SIG-M5 (cell line): ENCODE measurements at places on chromosomes 7 and 10.

GRCh38 chr10:3319811-3320226 is 147.2 kb upstream of the PITRM1 start:
- no peak for DNase-seq

DNA sequence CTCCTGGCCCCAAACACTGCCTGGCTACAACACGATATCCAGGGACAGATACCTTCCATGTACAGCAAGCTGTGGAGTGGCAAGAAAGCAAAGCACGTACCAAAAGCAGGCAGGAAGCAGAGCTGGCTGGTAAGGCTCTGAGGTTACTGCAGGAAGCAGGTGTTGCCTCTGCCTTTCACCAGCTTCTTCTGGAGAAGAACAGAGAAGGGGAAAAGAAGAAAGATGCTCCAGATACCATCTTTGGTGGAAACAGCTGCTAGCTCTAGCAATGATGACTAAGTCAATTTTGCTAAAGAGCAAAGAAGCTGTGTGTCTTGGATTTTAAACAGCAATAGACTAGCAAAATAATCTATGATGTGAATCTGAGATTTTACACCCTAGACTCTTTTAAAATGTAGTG is 34.9 kb upstream of the PRSS1 start:
- DNase-seq: no peak

DNA sequence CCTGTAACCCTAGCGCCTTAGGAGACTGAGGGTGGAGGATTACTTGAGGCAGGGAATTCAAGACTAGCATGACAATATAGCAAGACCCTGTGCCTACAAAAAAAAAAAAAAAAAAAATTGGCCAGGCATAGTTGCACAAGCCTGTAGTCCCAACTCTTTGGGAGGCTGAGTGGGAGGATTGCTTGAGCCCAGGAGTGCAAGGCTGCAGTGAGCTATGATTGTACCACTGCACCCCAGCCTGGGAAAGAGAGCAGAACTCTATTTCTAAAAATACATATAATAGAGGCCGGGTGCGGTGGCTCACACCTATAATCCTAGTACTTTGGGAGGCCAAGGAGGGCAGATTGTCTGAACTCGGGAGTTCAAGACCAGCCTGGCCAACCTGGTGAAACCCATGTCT is 10.2 kb upstream of the SORBS1 start:
- no peak for DNase-seq

DNA sequence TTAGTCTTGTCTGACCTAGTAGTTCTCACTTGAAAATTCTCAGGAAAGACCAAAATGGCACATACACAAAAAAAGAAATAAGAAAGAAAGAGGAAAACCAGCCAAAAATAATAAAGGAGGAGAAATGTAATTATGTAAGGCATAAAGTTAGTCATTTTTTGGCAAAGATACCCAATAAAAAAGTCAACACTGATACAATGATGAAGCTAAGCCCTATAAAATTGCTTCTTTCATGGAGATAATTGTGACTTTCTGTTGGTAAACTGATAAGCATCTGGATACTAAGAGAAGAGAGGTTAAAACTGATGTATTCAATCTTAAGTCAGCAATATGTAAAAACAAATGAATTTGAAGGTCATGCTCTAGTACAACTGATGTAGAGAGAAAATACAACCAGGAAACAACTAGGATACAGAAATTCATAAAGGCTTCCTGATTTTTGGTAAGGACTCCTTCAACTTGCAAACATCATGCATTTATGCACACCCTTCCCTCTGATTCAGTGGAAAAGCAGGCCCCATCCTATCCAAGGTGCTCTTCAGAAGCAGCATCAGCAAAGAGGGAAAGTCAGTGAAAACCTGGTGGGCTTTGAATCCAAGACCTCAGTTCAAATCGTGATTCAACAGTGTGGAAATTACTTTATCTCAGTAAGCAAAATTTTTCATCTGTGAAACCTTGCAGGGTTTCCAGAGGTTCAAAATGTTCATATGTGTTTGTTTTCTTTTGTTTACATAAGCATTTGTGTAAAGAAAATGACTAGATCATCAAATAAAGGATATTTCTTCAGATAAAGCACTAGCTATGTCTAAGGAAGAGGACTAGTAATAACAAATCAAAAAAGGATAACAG is 32.6 kb downstream of the IMMP2L start:
- no peak for DNase-seq

- DNase-seq: no peak
Measured at GRCh38 chr7:146961617-146962016, 845.0 kb downstream of the CNTNAP2 start.

DNA sequence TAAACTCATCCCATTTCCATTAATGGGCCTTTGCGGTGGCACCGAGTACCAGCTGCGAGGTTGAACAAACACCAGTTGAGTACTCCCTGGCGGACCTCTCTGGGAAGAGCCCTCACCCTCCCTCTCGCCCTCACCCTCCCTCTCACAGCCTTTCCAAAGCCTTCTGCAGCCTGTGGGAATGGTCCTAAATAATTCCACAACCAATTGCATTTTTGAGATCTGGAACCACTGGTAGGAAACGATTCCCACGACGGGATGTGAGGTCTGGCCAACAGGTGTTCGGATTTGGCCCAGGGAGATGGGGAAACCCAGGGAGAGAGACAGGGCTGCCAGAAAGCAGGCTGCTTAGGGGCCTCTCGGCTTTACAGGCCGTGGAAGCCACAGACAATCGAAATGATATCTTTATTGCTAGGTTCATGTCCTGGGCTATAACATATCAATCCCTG is 5.3 kb downstream of the PTF1A start:
- no peak for DNase-seq

GRCh38 chr10:71314028-71314693 is 4.9 kb upstream of the SLC29A3 start:
- DNase-seq: no peak

DNA sequence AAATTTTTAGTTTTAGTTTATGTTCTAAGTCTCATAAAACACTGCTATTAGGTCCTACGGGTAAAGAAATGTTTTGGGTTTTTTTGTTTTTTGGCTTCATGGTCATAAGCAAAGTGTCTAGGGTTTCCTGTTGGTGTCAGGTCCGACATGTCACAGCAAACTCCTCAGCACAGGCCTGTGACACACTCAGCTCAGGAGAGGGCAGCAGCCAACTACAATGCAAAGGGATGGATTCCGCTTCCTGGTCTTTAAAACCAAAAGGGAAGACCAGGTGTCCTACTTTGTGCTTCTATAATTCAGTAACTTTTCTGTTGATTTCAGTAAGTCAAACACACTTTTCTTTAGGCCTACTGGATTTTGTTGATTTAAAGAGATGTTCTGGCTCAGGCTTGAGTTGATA is 83.8 kb upstream of the MACROH2A2 start:
- no peak for DNase-seq

DNA sequence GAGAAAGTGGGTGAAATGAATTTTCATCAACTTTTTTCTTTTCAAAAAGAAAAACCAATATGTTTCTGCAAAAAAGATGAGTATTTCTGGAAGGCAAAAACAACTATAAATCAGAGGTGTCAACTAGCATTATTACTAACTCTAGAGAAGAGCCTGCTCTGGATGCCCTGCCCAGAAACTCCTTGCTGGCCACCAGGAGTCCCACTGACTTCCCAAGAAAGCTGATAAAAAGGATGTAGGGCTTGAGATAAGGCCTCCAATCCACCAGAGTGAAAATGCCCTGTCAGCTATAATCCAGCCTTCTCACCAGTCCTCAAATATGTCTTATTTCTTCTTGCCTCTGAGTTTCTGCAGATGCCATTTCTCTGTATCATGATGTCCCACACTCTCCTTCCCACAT is 16.7 kb upstream of the FZD1 start:
- no peak for DNase-seq

- no peak for DNase-seq
Measured at GRCh38 chr7:144473908-144474307, 70.4 kb upstream of the NOBOX start.

DNA sequence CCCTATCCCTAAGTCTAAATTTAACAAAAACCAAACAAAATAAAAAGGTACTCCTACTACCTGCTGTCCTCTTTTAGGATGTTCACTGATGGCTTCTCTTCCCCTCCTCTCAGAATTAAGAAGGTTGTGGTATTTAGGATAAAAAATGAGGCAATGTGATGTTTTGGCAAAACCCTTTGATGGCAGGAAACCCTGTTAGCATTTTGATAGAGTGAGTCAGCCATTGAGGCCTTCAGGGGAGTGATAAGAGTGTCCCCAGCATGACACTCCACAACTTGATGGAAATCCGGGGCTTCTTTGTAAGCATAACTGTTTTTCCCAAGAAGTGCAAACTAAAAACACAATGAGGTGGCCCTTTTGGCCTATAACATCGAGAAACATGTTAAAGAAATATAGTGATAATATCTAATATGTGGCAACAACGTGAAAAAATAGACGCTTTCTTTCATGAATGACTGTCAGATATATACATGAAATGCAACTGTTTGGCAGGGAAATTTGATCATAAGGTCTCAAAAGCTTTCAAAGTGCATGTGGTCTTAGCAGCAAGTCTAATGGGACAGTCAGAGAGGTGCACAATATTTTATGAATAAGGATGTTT is 55.0 kb downstream of the PRTFDC1 start:
- no peak for DNase-seq

DNA sequence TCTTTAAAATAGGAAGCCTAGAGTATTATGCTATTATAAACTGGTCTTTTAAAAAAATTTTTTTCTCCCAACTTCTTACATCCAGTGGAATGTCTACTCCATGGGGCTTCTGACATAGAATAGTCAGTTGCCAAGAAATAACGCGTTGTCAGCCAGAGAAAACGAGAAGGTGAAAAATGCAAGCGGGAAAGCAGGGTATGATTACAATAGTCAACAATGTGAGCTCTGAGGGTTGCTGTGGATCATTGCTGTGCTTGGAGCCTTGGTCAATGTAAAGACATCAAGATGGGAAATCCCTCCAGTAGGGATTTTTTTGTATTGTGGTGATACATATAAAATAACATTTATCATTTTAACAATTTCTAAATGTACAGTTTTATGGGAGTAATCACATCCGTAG is 27.6 kb upstream of the PLPP4 start:
- no peak for DNase-seq

GRCh38 chr10:72098836-72099599 is 10.7 kb upstream of the SPOCK2 start:
- no peak for DNase-seq

DNA sequence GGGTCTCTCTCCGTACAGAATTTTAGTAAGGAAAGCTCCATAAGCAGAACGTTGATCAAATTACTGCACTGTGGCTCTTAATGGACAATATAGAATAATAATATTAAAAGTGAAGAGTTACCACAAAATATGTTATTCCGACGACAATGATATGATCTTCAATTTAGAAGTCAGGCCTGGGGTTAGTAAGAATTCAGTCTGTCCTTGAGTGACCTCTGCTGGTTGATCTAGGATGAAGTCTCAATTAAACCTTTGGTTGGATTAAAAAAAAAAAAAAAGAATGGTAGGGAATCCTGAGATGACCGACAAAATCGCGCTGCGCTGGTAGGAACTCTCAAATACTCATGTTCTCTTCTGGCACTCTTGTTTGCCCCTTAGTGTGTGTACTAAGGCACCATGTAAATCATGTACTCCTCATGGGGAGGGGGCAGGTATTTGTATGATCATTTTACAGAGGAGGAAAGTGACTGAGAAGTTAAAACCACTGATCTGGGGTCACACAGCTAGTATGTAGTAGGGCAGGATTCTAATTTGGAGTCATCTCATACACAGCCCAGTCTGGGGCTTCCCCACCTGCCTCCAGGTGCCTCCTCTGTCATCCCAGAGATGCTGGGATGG is 161.3 kb upstream of the NPVF start:
- DNase-seq: no peak

DNA sequence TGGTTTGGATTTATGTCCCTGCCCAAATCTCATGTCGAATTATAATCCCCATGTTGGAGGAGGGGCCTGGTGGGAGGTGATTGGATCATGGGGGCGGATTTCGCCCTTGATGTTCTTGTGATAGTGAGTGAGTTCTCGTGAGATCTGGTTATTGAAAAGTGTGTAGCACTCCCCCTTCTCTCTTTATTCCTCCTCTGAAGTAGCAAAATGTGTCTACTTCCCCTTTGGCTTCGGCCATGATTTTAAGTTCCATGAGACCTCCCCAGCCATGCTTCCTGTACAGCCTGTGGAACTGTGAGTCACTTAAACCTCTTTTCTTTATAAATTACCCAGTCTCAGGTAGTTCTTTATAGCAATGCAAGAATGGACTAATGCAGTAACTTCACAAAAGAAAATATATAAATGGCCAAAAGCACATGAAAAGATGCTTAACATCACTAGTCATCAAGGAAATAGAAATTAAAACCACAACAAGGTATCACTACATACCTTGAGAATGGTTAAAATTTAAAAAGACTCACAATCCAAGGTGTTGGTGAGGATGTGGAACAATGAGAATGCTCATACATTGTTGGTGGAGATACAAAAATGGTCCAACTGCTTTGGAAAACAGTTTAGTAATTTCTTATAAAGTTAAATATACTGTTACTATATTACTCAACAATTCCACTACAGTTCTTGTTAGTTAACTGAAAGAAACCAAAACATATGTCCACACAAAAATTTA is 218.7 kb downstream of the SNX10 start:
- no peak for DNase-seq

DNA sequence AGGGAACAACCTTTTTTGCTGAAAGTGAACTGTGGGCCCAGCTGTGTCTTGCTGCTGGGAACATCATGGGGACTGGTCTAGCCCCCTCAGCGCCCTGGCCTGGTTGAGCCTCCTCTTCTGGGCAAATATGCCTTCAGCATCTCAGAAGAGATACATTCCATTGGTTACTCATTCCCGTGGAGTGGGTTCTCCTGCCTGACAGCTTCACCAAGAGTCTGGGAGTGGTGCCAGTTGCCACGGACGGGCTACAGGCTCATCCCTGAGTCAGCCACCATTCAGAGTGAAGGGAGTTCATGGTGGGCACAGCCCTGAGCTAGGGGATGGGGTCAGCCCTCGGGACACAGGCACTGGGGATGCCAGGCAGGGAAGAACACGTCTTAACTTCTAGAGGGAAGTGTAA is 81.9 kb downstream of the RAMP3 start:
- DNase-seq: no peak

DNA sequence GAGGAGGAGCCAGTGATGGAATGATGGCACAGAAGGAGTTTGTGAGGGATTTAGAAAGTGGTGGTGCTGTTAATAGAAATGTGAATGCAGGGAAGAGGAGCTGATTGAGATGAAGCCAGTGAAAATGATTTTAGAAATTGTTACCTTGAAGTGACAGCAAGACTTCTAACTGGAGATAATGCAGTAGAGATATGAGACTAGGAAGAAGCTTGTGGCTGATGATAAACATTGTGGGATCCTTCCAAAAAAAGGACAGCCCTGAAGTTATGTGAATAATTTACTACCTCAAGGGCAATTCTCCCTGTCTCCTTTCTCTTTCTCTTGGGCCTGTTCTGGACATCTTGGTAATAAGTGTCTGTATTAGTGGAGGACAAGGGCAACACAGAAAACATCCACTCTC is 138.6 kb downstream of the LSMEM1 start:
- no peak for DNase-seq

- no peak for DNase-seq
Measured at GRCh38 chr10:132667342-132668047, 118.5 kb downstream of the NKX6-2 start.

GRCh38 chr7:140564643-140565042 is 76.0 kb downstream of the DENND2A start:
- DNase-seq: no peak
